Fibroblast of skin of scalp (primary cell): ENCODE measurements at places on chromosomes 2 and 18.

- no peak for DNase-seq
Measured at GRCh38 chr2:113965644-113966043, 75.8 kb downstream of the ACTR3 start.

DNA sequence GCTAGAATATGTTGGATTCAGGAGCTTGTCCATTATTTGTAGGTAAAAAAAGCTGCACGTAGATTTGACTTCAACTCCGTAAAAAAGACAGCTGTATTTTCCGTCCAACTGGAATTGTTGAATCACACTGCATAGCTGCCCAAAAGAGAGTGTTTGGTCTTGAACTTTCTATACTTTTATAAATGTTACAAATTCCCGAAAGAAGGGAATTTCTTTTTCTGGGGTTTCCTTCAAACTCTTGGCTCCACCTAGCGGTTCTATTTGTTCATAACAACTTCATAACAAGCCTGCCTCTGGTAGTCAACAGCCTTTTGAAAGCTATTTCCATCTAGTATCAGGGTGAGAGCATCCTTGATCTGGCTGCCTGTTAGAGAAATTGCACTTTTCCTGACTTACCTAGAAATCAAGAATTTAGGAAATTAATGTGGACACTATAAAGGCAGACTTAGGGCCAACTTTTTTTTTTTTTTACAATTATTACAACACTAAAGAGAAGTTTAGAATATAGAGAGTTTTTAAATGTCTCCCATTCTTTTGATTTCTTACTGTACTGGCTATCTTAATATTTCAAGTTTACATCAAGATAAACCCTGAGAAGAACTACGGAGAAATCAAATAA lies 48.1 kb downstream of the TMEM185B start:
- DNase-seq: peak; percentile 67

GRCh38 chr2:241815477-241816430 lies 6.8 kb downstream of the NEU4 start:
- DNase-seq: no peak

GRCh38 chr2:26846334-26847306 lies 1.3 kb upstream of the DPYSL5 start:
- peak; percentile 62 for DNase-seq

DNA sequence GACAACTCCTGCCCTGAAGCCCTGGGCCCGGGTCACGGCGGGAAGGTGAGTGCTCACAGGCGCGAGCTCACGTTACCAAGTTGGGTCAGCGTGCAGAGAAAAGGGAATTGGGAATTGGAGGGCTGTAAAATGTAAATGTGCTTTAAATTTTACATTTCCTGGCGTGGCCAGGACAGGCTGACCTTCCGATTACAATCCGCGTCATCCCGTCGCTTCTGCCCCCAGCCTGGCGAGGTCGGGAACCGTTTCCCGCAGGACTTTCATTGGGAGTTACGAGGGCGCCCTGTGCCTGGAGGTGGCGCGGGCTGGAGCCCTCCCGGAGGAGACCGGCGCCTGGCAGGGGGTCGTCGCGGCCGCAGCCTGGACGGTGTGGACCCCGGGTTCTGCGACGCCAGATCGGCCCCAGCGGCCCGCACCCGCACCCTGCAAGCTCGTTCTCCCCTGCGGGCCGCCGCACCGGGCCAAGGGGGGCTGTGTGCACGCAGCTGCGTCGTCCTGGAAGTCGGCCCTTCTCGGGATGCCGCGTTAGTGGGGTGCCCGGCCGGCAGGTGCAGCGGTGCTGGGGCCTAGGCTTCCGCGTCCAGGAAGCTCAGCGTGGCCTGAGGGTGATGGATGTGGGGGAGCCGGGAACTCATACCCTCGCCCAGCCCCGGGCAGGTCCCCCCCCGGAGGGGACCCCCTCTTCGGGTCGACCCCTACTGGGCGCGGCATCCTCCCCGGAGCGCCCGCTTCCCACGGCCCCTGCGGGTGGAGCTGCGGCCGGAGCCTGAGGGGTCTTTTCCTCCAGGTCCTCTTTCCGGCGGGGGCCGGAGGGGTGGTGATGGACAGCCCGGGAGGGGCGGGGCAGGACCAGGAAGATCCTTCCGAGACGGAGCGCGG lies 63.9 kb downstream of the LRRFIP1 start:
- no peak for DNase-seq

DNA sequence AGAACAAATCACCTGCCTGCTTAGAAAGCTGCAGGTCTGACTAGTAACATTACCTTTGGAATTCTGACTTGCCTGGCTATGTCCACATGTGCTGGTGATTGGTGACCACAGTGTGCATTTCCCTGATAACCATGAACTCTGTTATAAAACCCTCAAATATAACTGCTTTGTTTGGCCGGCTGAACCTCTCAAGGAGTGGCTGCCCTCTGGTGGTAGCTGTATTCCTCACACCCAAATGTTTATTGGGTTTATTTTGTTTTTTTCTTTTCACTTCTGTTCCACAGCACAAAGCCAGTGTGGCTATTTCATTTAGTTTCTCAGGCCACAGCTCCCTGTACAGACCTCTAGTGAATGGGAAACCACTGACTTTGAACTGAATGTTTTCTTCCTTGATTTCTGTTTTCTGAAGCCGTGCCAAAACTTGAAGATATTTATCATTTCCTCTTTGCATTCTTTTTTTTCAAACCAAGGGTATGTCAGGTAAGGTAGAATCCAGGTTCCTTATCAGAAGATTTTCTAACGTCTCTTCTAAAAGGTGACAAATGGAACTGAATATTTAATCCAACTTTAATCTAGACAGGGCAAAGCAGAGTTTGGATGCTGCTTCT lies 549.0 kb upstream of the VRK2 start:
- peak; percentile 62 for DNase-seq

DNA sequence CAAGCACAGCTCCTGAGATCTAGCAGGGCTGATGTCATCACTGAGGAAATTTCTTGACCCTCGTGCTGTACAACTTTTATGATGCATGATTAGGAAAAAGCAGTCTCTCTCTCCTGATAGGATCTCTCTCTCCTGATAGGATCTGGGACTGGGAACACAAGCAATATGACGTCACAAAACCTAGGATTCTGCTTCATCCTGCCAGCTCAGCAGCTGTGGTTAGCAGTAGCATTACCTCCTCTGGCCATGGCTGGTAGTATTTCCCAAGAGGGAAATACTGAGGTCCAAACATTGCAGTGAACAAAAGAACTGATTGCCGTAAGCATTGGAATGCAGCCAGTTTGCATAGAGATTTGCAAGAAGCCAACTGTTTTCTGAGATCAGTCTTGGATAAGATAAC lies 521.2 kb upstream of the POU3F3 start:
- DNase-seq: peak; percentile 79

- DNase-seq: no peak
Measured at GRCh38 chr2:170847716-170848115, 31.0 kb downstream of the GAD1 start.

DNA sequence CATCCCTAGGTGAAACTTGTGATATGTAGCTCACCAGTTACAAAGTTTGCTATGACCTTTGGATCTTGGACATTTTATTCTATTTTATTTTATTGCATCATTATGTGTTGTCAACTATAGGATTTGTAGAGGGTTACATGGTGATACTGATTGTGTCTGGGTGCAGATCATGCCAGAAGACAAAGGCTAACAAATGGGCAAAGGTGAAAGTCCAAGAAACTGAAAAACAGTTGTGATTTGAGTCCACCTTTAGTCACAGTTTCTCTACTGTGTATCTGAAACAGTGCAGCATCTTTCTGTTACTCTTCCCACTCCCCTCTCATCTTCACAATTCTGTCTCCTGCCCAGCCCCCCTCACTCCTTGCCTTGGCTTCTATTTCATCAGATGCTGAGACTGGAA lies 111.9 kb upstream of the LYPD6 start:
- DNase-seq: no peak

DNA sequence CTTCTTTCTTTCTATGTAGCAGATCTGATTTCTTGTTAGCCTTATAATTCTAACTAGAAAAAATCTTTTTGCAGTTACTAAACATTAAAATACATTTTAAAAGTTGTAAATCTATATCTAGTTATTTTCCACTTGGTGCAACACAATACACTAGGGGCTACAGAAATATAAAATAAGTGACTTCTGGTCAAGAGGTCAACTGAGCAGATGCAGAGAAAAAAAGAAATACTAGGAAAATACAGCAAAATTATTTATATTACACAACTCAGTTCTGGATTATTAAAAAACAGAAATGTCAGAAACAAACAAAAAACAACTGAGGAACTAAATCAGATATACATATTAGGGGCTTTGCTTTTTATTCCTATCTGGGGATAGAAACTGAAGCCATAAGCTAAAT lies 83.9 kb downstream of the L3MBTL4 start:
- no peak for DNase-seq

DNA sequence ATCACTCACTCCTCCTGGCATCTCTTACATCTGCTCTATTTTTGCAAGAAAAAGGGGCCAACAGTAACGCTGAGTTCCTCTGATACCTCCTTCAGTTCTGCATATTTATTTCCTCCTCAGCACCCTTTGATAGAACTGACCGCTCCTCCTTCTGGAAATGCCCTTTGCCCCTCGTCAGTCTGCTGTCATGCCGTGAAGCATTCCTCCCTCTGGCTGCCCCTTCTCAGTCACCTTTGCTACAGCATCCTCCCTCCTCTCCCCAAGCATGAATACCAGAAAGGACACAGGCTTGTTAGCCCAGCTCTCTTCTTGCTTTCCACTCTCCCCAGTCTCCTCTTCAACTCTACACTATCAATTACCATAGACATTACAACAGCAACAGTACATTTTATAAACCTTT lies 135.4 kb downstream of the NBAS start:
- DNase-seq: no peak

- peak; percentile 50 for DNase-seq
Measured at GRCh38 chr18:48230467-48231113, 178.6 kb downstream of the ZBTB7C start.

DNA sequence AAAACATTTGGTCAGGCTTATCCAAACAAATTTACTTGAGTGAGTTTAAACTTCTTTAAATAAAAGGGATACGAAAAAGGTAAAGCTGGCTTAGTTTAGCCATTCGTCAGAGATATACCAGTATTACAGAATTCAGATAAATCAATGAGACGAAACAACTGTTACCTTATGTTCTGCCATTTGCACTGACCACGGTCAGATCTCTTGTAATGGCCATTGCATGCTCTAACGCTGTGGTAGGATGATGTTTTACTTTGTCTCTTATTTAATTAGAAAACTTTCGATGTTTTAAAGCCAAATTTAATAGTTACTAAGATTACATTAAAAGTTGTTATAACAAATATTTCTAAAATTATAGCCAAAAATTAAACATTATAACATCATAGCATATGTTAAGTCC lies 1.5 kb downstream of the C18orf54 start:
- peak; percentile 1 for DNase-seq

- no peak for DNase-seq
Measured at GRCh38 chr2:71554028-71554705, 100.8 kb downstream of the DYSF start.

GRCh38 chr2:36380624-36381481 lies 25.3 kb downstream of the CRIM1 start:
- peak; percentile 56 for DNase-seq

- DNase-seq: peak; percentile 41
Measured at GRCh38 chr2:101388232-101388631, 929 bp upstream of the CREG2 start.

- DNase-seq: peak; percentile 9
Measured at GRCh38 chr2:122136056-122136455, 380.6 kb downstream of the TSN start.

- DNase-seq: no peak
Measured at GRCh38 chr2:168208652-168209051, 38.7 kb downstream of the STK39 start.

DNA sequence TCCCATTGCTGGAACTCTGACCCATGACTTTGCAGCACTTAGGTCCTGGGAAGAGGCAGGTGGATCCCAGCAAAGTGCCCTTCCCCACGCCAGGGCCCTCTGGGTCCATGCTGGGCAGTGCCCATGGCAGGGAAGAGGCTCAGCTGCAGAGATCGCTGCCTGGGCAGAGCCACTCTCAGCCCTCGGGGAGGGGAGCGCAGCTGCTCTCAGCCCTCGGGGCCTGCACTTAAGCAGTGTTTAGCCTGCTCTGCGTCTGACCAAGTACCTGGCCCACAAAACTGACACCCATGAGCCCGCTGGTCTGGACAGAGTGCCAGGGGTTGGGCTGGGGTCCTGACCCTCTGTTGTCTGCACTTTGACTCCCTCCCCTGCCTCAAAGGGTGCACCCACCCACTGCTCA lies 46.3 kb downstream of the AQP12A start:
- DNase-seq: no peak

DNA sequence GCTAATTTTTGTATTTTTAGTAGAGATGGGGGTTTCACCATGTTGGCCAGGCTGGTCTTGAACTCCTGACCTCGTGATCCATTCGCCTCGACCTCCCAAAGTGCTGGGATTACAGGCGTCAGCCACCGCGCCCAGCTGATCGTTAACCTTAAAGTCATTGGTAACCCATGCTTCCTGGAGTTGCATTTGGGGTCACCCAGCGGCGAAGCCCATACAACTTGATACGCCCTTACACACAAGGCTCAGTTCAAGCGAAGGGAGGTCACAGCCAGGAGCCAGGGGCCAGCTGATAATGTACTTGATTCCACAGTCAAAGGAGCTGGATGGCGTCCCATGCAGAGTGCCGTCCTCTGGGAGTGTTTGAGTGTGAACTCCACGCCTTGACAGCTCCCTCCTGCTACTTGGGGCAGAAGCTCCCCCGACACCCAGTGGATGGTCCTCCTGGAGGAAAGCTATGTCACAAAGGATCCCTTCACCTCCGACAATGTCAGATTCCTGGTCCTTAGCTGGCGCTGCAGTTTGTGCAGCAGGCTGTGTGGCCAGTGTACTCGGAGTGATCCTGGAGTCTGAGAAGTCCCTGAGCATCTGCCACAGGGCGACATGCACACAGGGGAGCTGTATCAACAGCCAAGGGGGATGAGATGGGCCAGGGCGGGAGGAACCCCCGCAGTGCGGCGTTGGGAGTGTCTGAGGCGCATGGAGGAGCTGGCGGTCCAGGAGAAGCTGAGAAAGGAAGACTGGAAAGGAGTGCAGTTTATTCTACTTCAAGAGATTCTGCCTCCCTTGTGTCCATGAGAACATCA lies 7.9 kb downstream of the CLHC1 start:
- no peak for DNase-seq

DNA sequence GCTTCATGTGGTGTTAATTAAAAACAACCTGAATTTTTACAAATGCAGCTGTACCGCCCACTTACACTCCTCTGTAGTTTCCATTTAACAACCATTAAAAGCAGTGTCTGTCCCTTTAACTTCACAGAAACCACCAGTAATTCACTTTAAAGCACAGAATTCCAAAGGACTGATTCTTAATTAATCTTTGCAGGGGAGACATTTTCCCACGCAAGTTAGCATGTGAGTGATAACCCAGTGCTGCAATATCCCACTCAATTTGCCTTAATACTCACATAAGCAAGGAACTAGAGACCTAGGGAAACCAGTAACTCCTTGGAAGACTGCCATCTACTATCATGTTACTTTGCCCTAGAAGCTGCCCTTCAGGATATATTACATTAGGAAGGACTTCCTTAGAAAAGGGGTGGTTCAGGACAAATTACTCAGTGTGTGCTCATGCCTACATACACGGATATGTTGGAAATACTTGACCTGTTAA lies 102.3 kb downstream of the OSR1 start:
- peak; percentile 81 for DNase-seq

DNA sequence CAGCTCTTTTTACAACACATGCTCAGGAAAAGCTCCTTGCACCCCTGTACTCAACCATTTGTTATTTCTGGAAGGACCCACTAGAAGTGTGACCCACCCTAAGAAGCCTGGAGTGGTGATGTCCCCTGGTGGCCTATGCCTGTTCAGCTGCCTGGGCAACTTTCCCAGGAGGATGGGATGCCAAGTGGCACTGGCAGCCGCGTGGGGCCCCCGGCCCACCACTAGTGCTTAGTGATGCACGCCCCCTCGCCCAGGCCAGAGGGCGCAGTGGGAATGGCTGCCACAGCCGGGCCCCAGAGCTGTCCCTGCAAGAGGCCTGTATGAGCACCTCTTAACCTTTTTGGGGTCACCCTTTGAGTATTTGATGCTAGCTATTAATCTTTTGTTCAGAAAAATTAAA lies 18.1 kb downstream of the IMPA2 start:
- DNase-seq: no peak
